SJCRH30 (cell line): ENCODE measurements at places on chromosomes 3 and 15.

- DNase-seq, result no peak
These were observed 31.5 kb upstream of the ADCY5 start for GRCh38 chr3:123480428-123480827.

GRCh38 chr3:32421185-32421584 lies 29.5 kb downstream of the CMTM7 start:
- DNase-seq, result no peak

DNA sequence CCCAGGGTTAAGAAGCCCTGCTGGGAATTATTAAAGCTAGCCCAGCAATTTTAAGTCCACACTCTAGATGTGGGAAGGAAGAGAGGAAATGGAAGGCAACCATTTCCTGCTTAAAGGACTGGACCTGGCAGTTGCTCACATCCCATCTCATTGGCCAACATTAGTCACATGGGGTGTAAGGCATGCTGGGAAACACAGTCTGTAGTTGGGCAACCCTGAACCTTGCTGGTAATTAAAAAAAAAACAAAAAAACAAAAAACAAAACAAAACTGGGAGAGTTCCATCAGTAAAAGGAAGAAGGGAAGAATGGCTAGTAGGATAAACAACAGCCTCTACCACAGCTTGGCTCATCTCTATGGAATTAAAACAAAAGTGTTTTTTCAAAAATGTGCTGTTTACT lies 136.0 kb downstream of the VGLL4 start:
- peak; percentile 15 for DNase-seq

DNA sequence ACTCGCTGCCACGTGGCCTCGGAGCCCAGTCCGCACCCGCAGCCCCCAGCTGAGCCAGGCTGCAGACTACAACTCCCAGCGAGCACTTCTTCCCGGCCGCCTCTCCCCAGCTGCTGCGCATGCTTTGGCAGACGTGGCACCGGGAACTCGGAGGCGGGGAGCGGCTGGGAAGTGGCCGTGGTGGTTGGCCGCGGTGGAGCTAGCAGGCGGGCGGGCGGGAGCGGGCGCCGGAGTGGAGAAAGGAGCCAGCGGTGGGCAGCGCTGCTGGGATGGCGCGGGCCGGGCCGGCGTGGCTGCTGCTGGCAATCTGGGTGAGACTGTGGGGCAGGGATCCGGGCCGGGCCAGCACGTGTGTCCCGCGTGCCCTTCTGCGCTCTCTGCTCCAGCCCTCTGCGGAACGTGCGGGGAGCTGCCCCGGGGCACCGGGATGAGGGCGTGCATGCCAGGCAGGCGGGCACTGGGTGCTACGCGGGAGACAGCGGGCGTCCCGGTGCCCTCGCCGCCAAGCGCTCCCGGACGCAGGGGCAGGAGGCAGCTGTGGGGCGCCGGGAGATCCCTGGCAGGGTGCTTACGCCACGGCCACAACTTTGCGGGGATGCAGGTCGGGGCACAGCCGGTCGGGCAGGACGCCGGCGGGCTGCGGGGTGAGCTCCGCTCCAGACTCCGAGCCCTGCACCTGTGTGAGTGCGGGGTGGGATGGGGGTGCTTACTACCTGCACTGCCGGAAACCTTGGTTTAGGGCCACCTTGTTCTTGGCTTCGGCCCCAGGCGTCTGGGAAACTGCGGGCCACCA lies at the start of gene PDIA5:
Gene PDIA5, plus strand, starts transcription at position 130 of the 793 bp plus-strand sequence. Its CDS starts 140 bp downstream, at position 270.
- peak; percentile 94 for DNase-seq

- no peak for DNase-seq
These were observed 450.4 kb downstream of the MFSD1 start for GRCh38 chr3:159252274-159252673.

- no peak for DNase-seq
These were observed 12.7 kb upstream of the CLDN16 start for GRCh38 chr3:190375246-190375645.

DNA sequence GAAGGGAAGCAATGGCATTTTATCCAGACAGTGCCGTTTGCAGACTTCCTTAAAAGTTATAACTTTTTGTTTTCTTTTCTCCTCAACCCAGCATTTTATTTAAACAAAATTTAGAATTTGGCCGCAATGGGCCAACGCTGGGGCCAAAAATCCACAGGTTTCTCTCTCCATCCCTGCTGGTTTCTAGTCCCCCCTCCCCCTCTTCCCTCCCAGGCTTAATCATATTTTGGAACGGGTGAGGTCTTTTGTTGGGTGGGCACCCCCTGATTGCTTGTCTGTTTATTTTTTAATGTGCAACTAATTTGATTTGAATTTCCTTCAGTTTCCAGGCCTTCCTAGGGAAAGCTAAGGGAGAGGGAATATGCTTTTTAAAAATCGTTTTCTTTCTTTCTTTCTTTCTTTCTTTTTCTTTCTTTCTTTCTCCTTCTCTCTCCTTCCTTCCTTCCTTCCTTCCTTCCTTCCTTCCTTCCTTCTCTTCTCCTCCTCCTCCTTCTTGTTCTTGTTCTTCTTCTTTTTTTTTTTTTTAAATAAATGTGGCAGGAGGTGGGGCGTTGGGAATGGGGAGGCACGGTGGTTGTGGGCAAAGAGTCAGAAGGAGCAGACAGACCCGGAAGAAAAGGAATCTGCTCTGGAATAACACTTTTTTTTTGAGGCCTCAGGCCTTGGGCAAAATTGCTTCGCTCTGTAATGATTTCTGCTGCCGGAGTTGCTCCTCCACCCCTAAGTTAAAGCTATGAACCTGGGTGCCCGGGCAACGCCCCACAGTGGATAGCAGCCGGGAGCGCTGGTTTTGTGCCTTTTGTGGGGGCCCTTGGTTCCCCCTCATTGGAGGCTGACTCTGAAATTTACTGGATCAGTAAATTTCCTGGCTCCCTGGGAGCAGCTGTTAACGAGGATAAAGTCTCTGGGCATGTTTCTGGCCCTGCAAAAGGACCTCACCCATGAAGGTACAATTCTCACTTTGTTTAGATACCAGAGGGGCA lies 1.9 kb downstream of the FNDC3B start:
- DNase-seq, result peak; percentile 86

DNA sequence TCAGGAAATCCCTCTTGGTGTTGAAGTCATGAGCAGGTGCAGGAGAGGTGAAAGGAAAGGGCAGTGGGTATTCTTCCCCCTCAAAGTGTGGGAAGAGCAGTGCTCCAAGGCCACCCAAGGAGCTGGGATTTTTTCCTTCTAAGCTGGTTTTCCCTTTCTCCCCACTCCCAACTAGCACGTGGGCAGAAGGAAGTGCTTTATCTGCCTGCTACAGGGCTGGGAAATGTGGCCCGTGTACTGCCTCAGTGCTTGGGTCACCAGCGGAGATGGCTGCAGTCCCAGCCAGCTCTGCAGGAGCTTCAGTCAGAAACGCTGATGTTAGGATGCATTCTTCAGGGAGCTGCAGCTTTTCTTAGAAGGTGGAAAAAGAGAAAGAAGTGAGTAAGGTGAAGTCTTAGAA lies 99.2 kb downstream of the CACNA1D start:
- no peak for DNase-seq

GRCh38 chr3:123335007-123335670 lies 113.8 kb downstream of the ADCY5 start:
- no peak for DNase-seq

GRCh38 chr3:107240183-107241091 lies 136.8 kb upstream of the CCDC54 start:
- peak; percentile 72 for DNase-seq

GRCh38 chr15:78104119-78104479 lies 11.7 kb downstream of the SH2D7 start:
- peak; percentile 47 for DNase-seq

- DNase-seq, result no peak
These were observed 23.2 kb downstream of the EAF1 start for GRCh38 chr3:15450438-15451215.

DNA sequence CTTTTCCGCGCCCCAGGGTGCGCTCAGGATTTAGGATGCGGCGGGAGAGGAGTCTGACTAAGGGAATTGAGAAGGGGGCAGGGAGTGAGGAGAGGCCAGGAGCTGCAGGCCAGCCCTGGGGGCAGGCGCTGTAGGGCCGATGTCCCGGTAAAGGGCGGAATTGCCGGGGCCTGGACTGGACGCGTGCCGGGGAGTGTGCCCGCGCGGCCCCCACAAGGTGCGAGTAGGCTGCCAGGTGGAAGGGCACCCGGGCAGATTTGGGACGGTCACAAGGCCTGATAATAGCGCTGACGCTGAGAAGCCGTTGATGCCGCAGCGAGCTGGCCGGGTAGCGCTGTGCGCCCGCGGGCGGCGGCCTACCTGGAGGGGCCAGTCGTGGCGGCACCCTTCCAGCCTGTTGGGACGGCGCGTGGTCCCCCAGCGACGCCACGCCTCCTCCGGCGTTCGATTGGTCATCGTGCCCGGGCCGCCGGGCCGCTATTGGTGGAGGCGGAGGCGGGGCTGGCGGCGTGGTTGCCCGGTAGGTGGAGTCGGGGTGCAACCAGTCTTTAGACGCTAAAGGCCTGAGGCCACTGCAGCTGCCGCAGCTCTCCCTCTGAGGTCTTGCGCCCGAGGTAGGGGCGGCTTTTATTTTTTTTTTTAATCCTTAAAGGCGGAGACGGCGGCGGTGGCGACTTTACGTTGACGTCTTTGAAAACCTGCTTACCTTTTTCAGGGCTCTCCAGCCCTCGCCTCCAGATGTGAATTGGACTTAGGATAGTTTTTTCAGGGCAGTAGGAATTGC lies 903 bp downstream of the SLC25A38 start:
- DNase-seq, result peak; percentile 92

DNA sequence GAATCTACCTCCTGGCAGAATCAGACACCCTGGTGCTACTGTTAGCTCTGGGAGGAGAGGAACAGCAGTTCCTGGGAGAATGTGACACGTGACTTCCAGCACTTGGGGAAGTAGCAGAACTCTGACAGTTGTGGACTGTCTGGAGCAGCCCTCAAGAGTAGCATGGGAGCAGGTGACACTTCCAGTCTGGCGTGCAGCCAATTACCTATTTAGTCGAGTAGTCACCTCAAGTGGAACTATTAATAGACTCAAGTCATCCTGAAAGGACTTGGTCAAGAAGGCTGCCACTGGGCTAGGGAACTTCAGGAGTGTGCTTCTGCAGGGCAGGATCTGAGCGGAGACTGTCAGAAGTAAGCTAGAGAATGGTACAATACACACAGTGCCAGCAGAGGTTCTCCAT lies 62.3 kb downstream of the MTHFS start:
- peak; percentile 12 for DNase-seq
